ENCODE measurements at places on chromosomes 7 and 10. TPM values are rescaled to one million over a fixed set of nuclear protein-coding genes. Genes with fewer than 3 reads are reported as not detected.

- no peak overlapping the region for H3K27ac ChIP-seq
- no peaks in the 10 kb centered on the region for H3K27me3 ChIP-seq
- peaks cover 11% of the 10 kb centered on the region for H3K4me1 ChIP-seq
- DNase-seq: peak; percentile 70
- no peak overlapping the region for H3K4me3 ChIP-seq
- H3K36me3 ChIP-seq: no peaks in the 10 kb centered on the region
These were observed 2.8 kb downstream of the UPK3B start for GRCh38 chr7:76512941-76513816.

GRCh38 chr10:102468683-102469082 lies 17.3 kb upstream of the C10orf95 start:
- H3K27me3 ChIP-seq: peaks cover 7% of the 10 kb centered on the region
- no peak overlapping the region for H3K4me3 ChIP-seq
- no peak overlapping the region for H3K27ac ChIP-seq
- no peak for DNase-seq
- H3K36me3 ChIP-seq: no peaks in the 10 kb centered on the region

GRCh38 chr7:129368389-129368986 lies 65.7 kb upstream of the STRIP2 start:
- no peaks in the 10 kb centered on the region for H3K36me3 ChIP-seq
- DNase-seq: no peak
- H3K4me3 ChIP-seq: no peak overlapping the region
- H3K27me3 ChIP-seq: no peaks in the 10 kb centered on the region
- peaks cover 12% of the 10 kb centered on the region for H3K4me1 ChIP-seq

- H3K4me1 ChIP-seq: peaks cover 22% of the 10 kb centered on the region
- no peaks in the 10 kb centered on the region for H3K36me3 ChIP-seq
- no peaks in the 10 kb centered on the region for H3K27me3 ChIP-seq
These were observed 10.0 kb downstream of the ZCCHC24 start for GRCh38 chr10:79435271-79436065.

- peaks cover 7% of the 10 kb centered on the region for H3K4me1 ChIP-seq
- no peak for DNase-seq
- no peaks in the 10 kb centered on the region for H3K36me3 ChIP-seq
- no peak overlapping the region for H3K4me3 ChIP-seq
These were observed 52.8 kb downstream of the EGFR start for GRCh38 chr7:55071411-55072175.

DNA sequence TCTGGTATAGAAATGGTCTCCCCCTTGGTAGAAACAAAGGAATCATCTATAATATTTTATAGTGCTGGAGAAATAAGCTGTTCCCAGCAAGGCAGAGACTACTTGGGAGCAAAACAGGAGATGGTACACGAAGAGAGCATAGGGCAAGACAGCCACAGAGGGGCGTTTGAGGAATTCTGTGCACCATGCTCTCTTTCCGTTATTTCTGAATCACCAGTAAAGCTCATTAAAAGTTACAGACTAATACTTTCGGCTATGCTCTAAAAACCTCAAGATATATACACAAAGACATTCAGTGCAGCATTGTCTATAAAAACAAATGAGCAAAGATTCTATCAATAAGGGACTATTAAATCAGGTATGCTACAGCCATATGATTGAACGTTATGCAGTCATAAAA lies 68.5 kb upstream of the FHIP2A start:
- H3K27me3 ChIP-seq: no peaks in the 10 kb centered on the region
- no peak for DNase-seq
- H3K27ac ChIP-seq: no peak overlapping the region
- H3K4me1 ChIP-seq: peaks cover 3% of the 10 kb centered on the region
- no peak overlapping the region for H3K4me3 ChIP-seq
- H3K36me3 ChIP-seq: no peaks in the 10 kb centered on the region

- H3K27ac ChIP-seq: no peak overlapping the region
- H3K4me1 ChIP-seq: no peaks in the 10 kb centered on the region
- H3K27me3 ChIP-seq: no peaks in the 10 kb centered on the region
- no peak for DNase-seq
- no peaks in the 10 kb centered on the region for H3K36me3 ChIP-seq
- no peak overlapping the region for H3K4me3 ChIP-seq
These were observed 428.9 kb upstream of the AUTS2 start for GRCh38 chr7:69169386-69169785.

DNA sequence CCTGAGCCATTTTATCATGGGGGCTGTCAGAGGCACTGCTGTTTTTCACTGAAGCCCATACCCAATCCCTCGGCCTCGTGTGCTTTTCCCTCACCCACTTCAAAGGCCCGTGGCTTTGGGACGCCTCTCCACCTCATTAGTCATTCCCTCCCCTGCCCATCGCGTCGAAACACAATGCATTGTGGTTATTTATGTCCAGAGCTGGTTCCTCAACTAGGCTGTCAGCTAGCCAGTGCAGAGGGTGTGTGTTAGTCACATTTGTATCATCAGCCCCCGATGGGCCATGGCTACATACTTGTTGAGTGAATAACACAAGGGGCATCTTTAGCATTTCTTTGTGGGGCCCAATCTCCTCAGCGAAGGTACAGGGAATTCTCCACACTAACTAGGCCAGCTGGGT lies 3.8 kb upstream of the CRCP start:
- H3K27me3 ChIP-seq: no peaks in the 10 kb centered on the region
- H3K4me3 ChIP-seq: no peak overlapping the region
- DNase-seq: no peak
- no peak overlapping the region for H3K27ac ChIP-seq
- H3K36me3 ChIP-seq: no peaks in the 10 kb centered on the region

CLRN3 gene
- 0.12 TPM for total RNA-seq

HOXA2 gene
- total RNA-seq: not detected

R3HCC1L gene
- 21.7 TPM for total RNA-seq

HSPA12A gene
- 5.6 TPM for total RNA-seq

CALCR gene
- total RNA-seq: not detected

PRR15 gene
- 0.77 TPM for total RNA-seq

All from neural progenitor cell (in vitro differentiated cells).